ENCODE measurements at places on chromosomes 5 and 9.

- no peak for DNase-seq
Observed at GRCh38 chr5:175686396-175686795, 28.5 kb downstream of the HRH2 start.

- DNase-seq: no peak
Observed at GRCh38 chr9:79371948-79372555, 199.7 kb upstream of the TLE4 start.

GRCh38 chr5:40191150-40191549, 488.6 kb upstream of the PTGER4 start:
- DNase-seq: no peak

- no peak for DNase-seq
Observed at GRCh38 chr5:153641183-153641688, 150.8 kb downstream of the GRIA1 start.

DNA sequence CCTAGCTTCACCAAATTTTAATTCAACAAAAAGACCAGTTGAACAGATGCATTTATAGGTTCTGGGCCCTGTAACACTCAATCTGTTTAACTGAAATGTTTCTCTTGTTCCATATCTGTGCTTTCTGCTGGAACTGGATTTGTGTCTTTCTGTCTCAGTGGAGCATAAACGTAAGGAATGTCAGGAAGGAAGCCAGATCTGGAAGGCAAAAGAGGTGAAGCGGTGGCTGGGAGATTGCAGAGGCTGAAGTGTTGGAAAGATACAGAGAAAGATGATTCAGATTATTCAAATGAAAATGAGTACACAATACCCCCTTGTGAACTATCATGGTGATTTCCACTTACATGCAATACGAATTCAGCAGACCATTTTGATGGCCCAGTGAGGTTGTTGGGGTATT, 406.8 kb downstream of the BRINP1 start:
- DNase-seq: peak; percentile 84

Data from Caki2 (cell line).